ENCODE measurements at places on chromosomes 3 and 15.

DNA sequence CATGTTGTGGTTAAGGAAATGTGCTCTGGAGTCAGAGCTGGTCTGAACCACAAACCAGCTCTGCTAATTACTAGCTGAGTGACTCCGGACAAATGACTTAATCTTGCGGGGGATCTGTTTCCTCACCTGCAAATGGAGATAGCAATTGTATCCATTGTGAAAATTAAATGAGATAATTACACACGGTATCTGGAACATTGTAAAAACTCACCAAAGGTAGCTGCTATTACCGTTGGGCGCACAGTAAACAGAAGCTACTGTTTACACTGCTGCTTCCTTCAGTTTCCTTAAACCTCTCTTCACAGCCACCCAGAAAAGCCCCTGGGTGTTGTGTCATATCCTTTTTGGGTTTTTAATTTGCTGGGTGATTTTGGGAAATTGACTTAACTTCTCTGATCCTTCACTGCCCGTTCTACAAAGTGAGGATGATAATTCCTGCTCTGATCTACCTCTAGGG, 107.8 kb downstream of the MEGF11 start:
- DNase-seq = no peak

GRCh38 chr15:26438316-26438715, 334.6 kb downstream of the GABRB3 start:
- DNase-seq = no peak

DNA sequence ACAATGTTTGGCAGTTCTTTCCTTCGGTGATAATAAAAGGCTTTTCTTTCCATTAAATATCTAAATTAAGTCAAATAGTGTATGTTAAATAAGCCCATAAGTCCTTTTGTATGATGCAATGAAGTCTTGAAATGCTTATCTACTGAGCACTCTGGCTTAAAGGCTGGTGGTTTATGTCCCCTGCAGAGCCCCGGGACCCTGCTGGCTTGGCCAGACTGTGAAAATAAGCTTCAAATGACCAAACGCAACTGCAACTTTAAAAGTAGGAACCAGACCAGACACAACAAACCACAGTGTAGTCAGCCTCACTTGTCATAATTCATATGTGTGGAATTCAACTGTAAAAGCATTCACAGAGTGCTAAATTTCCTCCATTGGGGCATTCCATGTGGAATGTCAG, 72.5 kb downstream of the FOXP1 start:
- DNase-seq = no peak

DNA sequence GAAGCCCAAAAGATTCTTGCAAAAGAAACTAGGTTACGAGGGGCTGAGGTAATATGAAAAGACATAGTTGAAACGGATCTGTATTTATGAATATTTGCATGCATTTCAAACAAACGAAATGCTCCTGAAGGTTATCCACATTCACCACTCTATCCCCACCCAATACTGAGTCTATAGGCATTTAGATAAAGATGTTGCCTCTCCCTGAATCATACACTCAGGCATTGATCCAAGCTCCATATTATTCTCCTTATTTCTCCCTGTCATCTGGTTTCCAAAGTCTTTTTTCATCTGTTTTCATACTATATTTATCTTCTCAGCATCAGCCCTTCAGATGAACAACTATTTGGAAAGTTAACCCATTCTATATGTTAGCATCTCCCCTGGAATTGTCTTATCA, 492.5 kb upstream of the TGFBR2 start:
- no peak for DNase-seq

- no peak for DNase-seq
These were observed 29.7 kb downstream of the TCF12 start for GRCh38 chr15:56948000-56948763.

GRCh38 chr15:26838742-26839460, 28.0 kb upstream of the GABRA5 start:
- DNase-seq = no peak

- no peak for DNase-seq
These were observed 64.2 kb upstream of the FNDC3B start for GRCh38 chr3:171974986-171975837.
